Activated CD4-positive, alpha-beta T cell treated with anti-CD3 and anti-CD28 coated beads, Interleukin-2, amount 10 ng/mL, durations not matched to agents 24 days and 14 days (primary cell): ENCODE measurements at places on chromosomes 1 and 21. TPM values are rescaled to one million over a fixed set of nuclear protein-coding genes. Genes with fewer than 3 reads are reported as not detected.

The SEC16B gene
- total RNA-seq: not detected in 2 replicates

The PRAMEF12 gene
- total RNA-seq: not detected in 2 replicates

The DTL gene
- 90.4 and 99.5 TPM in 2 replicates for total RNA-seq

The MNDA gene
- total RNA-seq: not detected in 2 replicates

The SPRR2F gene
- total RNA-seq: not detected in 2 replicates

The ETNK2 gene
- total RNA-seq: 0.07 TPM in 1 of 2 replicates, not detected in the other

The PLA2G2F gene
- not detected in 2 replicates for total RNA-seq

DNA sequence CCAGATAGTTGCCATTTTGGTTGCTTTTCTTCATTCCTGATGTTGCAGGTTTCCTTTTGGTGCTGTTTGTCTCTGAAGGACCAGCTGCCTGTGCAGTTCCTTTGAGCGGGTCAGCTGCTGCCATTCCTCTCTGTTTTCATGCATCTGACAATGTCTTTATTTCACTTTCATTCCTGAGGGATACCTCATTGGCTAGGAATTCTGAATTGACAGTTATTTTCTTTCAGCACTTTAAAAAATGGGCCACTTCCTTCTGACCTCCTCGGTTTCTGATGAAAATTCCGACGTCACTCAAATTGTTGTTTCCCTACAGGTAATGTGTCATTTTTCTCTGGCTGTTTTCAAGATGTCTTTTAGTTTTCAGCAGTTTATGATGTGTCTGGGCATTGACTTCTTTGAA, 24.8 kb downstream of the CCSAP start:
- no peaks in the 10 kb centered on the region for H3K27me3 ChIP-seq
- peaks cover 24% of the 10 kb centered on the region for H3K36me3 ChIP-seq
- H3K4me1 ChIP-seq: no peaks in the 10 kb centered on the region
- no peak overlapping the region for H3K27ac ChIP-seq
- no peak overlapping the region for H3K4me3 ChIP-seq
- DNase-seq: no peak

DNA sequence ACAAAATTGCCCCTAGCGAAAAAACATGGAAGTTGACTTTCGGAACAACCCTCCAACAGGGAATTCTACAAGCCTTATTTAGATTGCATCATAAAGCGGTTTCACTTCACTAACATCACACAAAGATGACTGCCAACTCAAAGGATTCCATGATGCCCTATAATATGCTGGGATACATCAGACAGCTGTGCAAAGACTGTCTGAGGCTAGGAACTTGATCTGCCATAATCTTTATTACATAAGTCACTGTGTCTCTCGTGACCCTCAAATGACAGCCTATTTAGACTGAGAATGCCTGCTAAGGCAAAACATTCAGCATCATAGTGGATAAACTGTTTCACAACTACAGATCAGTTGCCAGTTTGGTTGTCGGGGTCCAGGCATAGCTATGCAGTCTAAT, 23.8 kb downstream of the FH start:
- no peak for DNase-seq
- H3K27ac ChIP-seq: no peak overlapping the region
- peaks cover 38% of the 10 kb centered on the region for H3K36me3 ChIP-seq
- no peaks in the 10 kb centered on the region for H3K4me1 ChIP-seq
- H3K4me3 ChIP-seq: no peak overlapping the region
- H3K27me3 ChIP-seq: no peaks in the 10 kb centered on the region

DNA sequence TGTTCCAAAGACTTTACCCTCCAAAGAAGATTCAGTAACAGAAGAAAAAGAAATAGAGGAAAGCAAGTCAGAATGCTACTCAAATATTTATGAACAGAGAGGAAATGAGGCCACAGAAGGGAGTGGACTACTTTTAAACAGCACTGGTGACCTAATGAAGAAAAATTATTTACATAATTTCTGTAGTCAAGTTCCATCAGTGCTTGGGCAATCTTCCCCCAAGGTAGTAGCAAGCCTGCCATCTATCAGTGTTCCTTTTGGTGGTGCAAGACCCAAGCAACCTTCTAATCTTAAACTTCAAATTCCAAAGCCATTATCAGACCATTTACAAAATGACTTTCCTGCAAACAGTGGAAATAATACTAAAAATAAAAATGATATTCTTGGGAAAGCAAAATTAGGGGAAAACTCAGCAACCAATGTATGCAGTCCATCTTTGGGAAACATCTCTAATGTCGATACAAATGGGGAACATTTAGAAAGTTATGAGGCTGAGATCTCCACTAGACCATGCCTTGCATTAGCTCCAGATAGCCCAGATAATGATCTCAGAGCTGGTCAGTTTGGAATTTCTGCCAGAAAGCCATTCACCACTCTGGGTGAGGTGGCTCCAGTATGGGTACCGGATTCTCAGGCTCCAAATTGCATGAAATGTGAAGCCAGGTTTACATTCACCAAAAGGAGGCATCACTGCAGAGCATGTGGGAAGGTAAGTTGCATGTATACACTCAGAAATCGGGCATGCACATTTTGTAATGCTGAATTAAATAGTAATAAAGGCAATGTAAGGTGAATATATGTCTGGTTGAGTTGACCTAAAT, 97.2 kb downstream of the ZFYVE9 start:
- no peaks in the 10 kb centered on the region for H3K36me3 ChIP-seq
- peaks cover 9% of the 10 kb centered on the region for H3K27me3 ChIP-seq
- H3K4me1 ChIP-seq: peaks cover 1% of the 10 kb centered on the region
- H3K4me3 ChIP-seq: no peak overlapping the region

GRCh38 chr1:168112673-168113305, 23.9 kb downstream of the GPR161 start:
- H3K4me3 ChIP-seq: no peak overlapping the region
- no peaks in the 10 kb centered on the region for H3K36me3 ChIP-seq
- H3K27ac ChIP-seq: no peak overlapping the region
- peaks cover 4% of the 10 kb centered on the region for H3K27me3 ChIP-seq
- peak; percentile 60 for DNase-seq

DNA sequence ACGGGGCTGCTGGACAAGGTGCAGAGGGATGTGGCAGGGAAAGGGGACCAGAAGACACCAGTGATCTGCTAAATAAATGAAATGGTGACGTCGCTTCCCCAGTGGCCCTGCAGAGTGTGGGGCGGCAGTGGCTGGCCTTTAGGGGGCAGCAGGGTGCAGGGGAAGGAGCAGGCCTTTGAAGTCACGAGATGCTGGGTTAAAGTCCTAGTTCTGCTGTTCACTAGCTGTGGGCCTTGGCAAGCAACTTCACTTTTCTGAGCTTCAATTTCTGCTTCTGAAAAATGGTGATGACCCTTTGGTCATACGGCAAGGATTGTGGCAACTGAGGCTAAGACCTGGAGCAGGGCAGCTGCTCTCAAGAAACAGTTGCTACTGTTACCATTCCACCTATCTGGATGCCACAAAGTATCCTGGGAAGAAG, 9.2 kb upstream of the GALE start:
- peaks cover 13% of the 10 kb centered on the region for H3K4me1 ChIP-seq
- no peaks in the 10 kb centered on the region for H3K27me3 ChIP-seq
- H3K36me3 ChIP-seq: peaks cover 16% of the 10 kb centered on the region
- DNase-seq: peak; percentile 94
- H3K27ac ChIP-seq: no peak overlapping the region

- H3K27me3 ChIP-seq: peaks cover 4% of the 10 kb centered on the region
- no peak for DNase-seq
- H3K4me1 ChIP-seq: peaks cover 2% of the 10 kb centered on the region
- H3K4me3 ChIP-seq: no peak overlapping the region
- H3K36me3 ChIP-seq: peaks cover 2% of the 10 kb centered on the region
Measured at GRCh38 chr21:31781737-31782136, 49.8 kb upstream of the SCAF4 start.

- no peaks in the 10 kb centered on the region for H3K36me3 ChIP-seq
- DNase-seq: no peak
- H3K4me1 ChIP-seq: no peaks in the 10 kb centered on the region
- no peak overlapping the region for H3K27ac ChIP-seq
Measured at GRCh38 chr1:114803001-114803400, 22.5 kb upstream of the SIKE1 start.

GRCh38 chr1:228363686-228364067, 43.0 kb downstream of the TRIM11 start:
- no peaks in the 10 kb centered on the region for H3K36me3 ChIP-seq
- H3K27ac ChIP-seq: no peak overlapping the region
- DNase-seq: no peak
- no peaks in the 10 kb centered on the region for H3K27me3 ChIP-seq

- H3K27me3 ChIP-seq: peaks cover 5% of the 10 kb centered on the region
- H3K36me3 ChIP-seq: no peaks in the 10 kb centered on the region
- no peak overlapping the region for H3K4me3 ChIP-seq
- no peak for DNase-seq
- H3K4me1 ChIP-seq: peaks cover 1% of the 10 kb centered on the region
- no peak overlapping the region for H3K27ac ChIP-seq
Measured at GRCh38 chr1:212930986-212931678, 19.2 kb upstream of the VASH2 start.

DNA sequence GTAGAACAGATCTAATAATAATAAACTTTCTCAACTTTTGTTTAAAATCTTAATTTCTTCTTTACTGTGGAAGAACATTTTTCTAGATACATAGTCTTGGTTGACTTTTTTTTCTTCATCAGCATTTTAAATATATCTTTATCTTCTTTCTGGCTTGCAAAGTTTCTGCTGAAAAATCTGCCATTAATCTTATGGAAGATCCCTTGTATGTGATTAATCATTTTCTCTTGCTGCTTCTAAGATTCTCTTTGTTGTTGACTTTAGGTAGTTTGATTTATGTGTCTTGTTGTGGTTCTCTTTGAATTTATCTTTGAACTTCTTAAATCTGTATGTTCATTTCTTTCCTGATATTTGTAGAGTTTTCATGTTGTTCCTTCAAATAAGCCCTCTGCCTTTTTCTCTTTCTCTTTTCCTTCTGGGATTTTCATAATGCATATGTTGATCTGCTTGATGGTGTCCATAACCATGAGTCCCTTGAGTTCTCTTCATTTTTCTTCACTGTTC, 657.6 kb upstream of the CXADR start:
- no peaks in the 10 kb centered on the region for H3K4me1 ChIP-seq
- no peak overlapping the region for H3K27ac ChIP-seq
- H3K4me3 ChIP-seq: no peak overlapping the region
- no peaks in the 10 kb centered on the region for H3K36me3 ChIP-seq
- DNase-seq: no peak

GRCh38 chr1:47222476-47222875, 9.5 kb downstream of the TAL1 start:
- peaks cover 4% of the 10 kb centered on the region for H3K4me1 ChIP-seq
- H3K27ac ChIP-seq: no peak overlapping the region
- peaks cover 25% of the 10 kb centered on the region for H3K27me3 ChIP-seq
- H3K36me3 ChIP-seq: no peaks in the 10 kb centered on the region
- no peak overlapping the region for H3K4me3 ChIP-seq
- DNase-seq: no peak

DNA sequence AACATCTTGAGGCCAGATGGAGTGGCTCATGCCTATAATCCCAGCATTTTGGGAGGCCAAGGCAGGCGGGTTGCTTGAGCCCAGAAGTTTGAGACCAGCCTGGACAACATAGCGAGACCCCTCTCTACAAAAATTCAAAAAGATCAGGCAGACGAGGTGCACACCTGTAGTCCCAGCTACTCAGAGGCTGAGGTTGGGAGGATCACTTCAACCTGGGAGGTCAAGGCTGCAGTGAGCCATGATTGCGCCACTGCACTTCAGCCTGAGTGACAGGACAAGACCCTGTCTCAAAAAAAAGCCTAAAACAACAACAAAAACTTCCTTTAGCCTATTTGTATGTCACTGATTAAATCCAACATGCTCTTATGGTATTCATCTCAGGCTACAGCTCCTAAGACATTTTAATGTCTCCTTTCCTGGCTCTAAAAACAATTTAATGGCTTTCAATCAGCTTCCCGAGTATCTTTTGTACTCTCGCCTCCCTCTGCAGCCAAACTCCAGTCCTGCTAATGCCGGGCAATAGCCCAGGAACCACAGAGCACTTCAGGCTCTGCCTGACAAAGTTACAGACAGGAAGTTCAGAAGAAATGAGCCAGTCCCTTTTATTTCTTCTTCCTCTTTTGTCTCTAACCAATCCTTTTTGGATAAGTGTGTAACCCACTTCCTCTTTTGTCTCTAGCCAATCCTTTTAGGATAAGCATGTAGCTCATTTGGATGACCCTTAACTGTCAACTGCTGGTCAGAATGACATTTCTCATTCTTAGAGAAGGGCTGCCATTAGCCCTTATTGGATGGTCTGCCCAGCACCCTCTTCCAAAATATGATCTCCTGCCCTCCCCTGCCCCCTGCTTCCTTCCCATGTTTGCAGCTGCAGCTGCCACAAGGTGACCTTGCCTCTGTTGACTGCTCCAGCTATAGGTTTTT, 6.6 kb upstream of the DOP1B start:
- H3K4me1 ChIP-seq: peaks cover 28% of the 10 kb centered on the region
- peak overlapping the region; percentile 68 for H3K27ac ChIP-seq
- H3K4me3 ChIP-seq: no peak overlapping the region
- DNase-seq: peak; percentile 66

- no peak overlapping the region for H3K27ac ChIP-seq
- DNase-seq: no peak
- H3K36me3 ChIP-seq: no peaks in the 10 kb centered on the region
- H3K27me3 ChIP-seq: peaks cover 9% of the 10 kb centered on the region
- H3K4me3 ChIP-seq: no peak overlapping the region
- no peaks in the 10 kb centered on the region for H3K4me1 ChIP-seq
Measured at GRCh38 chr1:85420199-85420598, 44.8 kb downstream of the DDAH1 start.

- DNase-seq: no peak
- no peak overlapping the region for H3K27ac ChIP-seq
- H3K36me3 ChIP-seq: peaks cover 5% of the 10 kb centered on the region
- H3K4me1 ChIP-seq: peaks cover 39% of the 10 kb centered on the region
- H3K27me3 ChIP-seq: no peaks in the 10 kb centered on the region
Measured at GRCh38 chr1:167756730-167757405, 35.1 kb downstream of the MPZL1 start.

DNA sequence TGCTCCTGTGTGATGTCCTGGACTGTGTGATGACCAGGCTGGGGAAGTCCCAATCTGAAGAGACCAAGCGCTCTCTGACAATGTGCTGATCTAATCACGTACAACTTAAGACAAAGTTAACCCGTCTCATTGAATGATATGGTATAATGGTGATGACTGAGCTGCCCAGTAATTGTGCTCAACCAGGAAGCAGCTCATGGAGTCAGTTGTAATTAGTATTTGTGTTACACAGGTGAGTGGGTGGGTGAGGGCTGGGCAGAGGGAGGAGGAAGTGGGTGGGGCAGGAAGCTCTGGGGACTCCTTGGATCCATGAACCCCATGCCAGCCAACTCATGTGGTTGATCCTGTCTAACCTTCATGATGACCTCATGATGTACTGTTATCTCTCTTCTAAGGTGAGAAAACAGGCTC, 8.7 kb upstream of the ECE1 start:
- no peaks in the 10 kb centered on the region for H3K27me3 ChIP-seq
- peaks cover 16% of the 10 kb centered on the region for H3K36me3 ChIP-seq
- H3K4me3 ChIP-seq: peak overlapping the region; percentile 24
- DNase-seq: no peak
- H3K4me1 ChIP-seq: peaks cover 64% of the 10 kb centered on the region
